ENCODE measurements at places on chromosomes 7 and 10.
A peak's percentile ranks its signal among the peaks of the same experiment; 100 is the strongest.

DNA sequence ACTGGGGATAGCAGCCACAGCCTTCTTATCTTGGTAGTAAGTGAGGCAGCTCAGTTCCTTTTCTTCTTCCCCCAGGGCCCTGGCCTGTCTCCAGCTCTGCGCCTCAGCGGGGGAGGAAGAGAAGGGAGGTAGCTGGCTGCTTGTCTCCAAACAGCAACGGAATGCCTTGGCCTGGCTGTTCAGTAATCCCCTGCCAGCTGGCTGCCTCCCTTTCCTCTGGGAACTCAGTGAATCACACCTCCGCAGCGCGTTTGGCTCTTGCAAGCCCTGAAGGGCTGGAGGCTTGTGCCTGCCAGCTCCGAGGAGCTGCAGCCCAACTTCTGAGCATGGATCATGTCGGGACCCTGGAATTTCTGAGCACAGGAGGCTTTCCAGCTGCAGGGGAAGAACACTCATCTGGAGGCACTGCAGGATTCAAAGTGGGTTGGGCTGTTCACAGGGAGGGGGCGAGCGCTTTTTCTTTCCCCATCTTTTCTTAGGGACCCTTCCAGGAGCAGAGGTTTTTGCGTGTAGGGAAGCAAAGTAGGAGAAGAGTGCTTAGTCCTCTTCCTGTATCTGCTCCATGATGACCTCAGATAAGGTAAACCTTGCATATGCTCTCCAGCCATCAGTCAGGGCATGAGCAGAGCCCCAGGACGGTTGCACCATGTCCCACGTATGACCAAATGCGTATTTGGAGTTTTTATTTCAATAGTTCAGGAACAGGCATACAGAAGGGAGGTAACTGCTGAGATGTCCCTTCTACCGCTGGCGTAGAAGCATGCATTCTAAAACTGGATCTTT is 253.2 kb upstream of the INHBA start:
- DNase-seq: no peak

GRCh38 chr10:75265856-75266255 is 30.1 kb upstream of the COMTD1 start:
- DNase-seq: no peak

- DNase-seq: no peak
Observed at GRCh38 chr10:33818343-33818742, 483.9 kb upstream of the NRP1 start.

GRCh38 chr7:136405931-136406777 is 429.0 kb upstream of the MTPN start:
- DNase-seq: no peak

DNA sequence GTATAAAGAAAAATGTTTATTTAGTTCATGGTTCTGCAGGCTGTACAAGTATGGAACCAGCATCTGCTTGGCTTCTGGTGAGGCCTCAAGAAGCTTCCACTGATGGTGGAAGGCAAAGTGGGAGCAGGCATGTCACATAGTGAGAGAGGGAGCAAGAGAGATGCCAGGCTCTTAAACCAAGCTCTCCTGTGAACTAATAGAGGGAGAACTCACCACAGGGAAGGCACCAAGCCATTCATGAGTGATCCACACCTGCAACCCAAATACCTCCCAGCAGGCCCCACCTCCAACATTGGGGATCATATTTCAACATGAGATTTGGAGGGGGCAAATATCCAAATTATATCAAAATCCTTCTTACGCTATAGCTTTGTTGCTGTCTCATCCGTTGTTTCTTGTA is 113.1 kb downstream of the CPED1 start:
- DNase-seq: no peak

- no peak for DNase-seq
Observed at GRCh38 chr7:50957431-50957830, 174.7 kb upstream of the GRB10 start.

DNA sequence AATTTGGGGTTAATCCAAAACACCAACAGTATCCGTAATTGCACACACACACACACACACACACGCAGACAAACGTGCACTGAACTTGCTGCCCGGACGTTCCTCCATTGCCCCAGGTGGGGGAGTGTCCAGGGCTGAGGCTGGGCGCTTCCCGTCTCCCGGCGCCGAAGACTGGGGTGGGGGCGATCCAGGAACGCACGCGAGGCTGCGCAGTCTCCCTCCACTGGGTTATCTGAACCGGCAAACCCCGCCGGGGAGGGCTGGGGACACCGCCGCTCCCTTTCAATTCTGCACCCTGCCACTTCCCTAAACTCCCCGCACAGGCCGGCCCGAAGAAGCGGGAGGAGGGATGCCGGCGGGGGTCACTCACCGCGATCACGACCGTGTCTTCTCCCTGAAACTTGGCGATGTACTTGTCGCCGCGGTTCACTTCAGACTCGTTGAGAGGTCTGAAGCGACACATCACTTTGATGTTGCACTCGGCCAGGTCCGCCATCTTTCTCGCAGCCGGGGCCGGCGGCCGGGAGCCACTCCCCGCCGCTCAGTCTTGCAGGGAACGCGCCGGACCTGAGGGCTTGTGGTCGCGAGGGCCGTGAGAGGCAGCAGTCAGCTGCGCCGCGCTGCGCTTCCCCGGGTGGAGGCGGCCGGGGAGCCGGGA is 618 bp downstream of the KIF5B start:
- peak; percentile 43 for DNase-seq

DNA sequence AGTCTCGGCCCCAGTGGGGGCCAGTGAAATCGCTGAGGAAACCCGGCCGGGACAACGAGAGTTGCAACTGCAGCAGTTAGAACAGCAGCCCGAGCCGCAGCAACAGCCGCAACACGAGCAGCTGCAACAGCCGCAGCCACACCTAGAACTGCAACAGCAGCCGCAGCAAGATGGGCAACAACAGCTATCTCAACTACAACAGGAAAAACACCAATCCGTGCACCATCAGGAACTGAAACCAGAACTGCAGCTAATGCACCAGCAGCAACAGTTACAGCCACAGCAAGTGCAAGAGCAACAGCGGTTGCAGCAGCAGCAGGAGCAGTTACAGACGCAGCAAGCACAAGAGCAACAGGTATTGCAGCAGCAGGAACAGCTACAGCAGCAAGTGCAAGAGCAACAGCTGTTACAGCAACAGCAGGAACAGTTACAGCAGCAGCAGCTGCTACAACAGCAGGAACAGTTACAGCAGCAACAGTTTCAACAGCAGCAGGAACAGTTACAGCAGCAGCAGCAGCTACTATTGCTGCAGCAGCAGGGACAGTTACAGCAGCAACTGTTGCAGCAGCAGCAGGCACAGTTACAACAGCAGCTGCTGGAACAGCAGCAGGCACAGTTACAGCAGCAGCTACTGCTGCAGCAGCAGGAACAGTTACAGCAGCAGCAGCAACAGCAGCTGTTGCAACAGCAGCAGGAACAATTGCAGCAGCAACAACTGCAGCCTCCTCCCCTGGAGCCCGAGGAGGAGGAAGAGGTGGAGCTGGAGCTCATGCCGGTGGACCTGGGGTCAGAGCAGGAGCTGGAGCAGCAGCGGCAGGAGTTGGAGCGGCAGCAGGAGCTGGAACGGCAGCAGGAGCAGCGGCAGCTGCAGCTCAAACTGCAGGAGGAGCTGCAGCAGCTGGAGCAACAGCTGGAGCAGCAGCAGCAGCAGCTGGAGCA is 6.1 kb downstream of the ZNF853 start:
- no peak for DNase-seq

- no peak for DNase-seq
Observed at GRCh38 chr7:3259711-3260400, 41.2 kb upstream of the SDK1 start.
